Heart right ventricle (tissue), 16 donors: ENCODE measurements at places on chromosomes 2 and 18. TPM values are rescaled to one million over a fixed set of nuclear protein-coding genes. Genes with fewer than 3 reads are reported as not detected.
A peak's percentile ranks its signal among the peaks of the same experiment; 100 is the strongest.

DNA sequence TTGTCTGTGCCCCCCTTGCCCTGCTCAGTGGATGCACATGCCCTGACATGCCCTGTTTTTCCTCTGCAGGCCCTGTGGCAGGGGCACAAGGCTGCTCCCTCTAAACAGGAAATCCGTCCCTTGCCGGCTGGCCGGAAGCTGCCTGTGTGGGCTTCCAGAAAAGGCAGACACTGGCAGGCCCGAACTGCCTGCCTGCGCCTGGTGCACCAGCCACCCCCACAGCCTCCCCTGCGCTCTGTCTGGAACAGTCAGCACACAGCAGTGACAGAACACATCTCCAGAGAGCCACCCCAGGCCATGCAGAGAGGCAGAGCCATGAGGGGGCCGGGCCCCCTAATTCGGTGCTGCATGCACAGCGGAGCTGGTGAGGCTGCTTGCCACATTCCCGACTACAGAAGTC, 33.5 kb downstream of the LOXHD1 start:
- no peak for DNase-seq

DNA sequence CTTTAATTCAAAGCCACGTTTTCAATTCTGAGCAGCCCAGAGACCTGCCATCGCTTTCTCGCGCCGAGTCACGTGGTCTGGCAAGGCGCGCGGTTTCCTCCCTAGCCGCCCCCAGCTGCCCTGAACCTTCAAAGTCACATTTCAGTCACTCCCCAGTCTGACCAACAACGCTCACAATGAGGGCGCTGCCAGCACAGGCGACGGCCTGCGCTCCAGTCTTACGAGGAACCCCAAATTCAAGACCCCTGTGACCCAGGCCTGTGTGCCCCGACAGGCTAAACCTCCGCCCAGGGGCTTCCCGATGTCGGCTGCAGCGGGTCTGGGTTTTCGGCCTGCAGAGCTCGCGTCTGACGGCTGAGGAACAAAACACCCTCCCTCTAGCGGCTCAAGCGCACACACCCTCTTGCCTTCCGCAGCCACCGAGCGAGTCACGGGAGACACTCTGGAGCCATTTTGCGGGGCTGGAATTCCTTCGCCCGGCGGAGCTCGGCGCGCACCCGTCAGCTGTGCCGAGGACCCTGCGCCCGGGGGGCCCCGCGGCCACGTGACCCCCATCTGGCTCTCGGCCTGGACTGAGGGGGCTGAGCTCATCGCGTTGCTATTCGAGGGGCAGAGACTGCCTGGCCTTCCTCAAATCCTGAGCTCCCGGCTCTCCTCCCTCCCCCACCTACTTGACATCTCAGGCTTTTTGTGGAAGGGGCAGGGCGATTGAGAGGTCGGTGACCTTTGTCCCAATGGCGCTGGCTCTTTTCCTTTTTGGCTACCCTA, 69.9 kb upstream of the ITGB6 start:
- peak; percentile 88 for DNase-seq

DNA sequence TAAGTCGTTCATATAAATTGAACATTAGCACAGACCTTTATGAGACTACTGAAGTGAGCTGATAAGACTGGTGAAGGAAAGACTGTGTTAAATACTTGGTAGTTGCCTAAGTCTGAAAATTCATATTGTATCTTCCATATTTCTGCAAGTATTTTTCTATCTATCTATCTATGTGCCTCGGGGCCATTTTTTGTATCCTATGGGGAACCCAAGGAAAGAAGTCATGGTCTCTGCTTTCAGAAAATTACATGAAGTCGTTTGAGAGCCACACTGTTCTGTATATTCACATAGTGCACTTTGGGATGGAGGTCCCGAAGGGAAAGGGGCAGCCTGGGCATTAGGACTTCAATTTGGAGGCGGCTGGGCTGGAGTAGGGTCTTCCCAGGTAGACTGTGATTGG, 89.6 kb downstream of the EPAS1 start:
- no peak for DNase-seq

GRCh38 chr2:86371527-86371926, 34.1 kb upstream of the REEP1 start:
- no peak for DNase-seq

- no peak for DNase-seq
These were observed 10.7 kb downstream of the BIN1 start for GRCh38 chr2:127096280-127096679.

DNA sequence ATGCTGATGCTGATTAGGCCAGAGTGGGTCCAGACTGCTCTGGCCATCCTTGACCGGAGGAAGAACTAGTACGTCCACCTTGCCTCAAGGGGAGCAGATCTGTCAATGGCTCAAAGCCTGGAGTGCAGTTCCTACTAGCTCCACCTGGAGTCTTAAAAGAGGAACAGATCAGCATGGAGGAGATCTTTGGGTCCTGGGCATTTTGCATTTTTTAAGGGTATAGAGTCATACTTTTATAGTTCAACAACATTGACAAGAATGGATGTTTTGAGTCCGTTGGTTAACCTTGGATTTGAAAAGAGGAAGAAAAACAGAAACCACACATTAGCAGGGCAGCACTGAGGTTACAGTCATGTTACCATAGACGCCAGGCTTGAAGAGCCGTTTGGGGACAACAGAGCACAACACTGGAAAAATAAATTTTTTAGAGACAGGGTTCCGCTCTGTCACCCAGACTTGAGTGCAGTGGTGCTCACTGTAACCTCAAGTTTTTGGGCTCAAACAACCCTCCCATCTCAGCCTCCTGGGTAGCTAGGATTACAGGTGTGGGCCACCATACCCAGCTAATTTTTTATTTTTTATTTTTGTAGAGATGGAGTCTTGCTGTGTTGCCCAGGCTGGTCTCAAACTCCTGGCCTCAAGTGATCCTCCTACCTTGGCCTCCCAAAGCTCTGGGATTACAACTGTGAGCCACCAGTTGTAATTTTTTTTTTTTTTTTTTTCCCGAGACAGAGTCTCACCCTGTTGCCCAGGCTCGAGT, 78.5 kb downstream of the PRKCE start:
- DNase-seq, result no peak

DNA sequence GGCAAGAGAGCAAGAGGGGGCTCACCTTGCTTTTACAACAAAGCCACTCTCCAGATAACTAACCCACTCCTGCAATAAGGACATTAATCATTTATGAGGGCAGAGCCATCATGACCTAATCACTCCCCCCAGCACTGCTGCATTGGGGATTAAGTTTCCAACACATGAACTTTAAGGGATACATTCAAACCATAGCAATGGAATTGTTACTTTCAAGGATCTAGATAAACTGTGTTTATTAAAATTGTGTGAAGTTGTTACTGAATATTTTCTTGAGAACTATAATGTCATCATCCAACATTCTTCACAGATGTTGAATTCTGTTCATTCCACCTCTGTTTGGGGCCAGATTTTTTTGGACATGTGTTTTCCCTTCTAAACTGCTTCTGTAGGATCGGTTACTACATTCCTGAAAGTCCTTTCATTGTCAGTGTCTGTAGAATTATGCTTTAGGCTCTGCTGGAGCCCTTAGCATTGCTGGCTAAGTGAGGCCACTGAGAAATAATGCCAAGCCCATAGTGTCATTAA, 50.4 kb downstream of the SPATS2L start:
- no peak for DNase-seq

- DNase-seq, result peak; percentile 35
These were observed 206.7 kb downstream of the MGAT5 start for GRCh38 chr2:134460583-134460998.

DNA sequence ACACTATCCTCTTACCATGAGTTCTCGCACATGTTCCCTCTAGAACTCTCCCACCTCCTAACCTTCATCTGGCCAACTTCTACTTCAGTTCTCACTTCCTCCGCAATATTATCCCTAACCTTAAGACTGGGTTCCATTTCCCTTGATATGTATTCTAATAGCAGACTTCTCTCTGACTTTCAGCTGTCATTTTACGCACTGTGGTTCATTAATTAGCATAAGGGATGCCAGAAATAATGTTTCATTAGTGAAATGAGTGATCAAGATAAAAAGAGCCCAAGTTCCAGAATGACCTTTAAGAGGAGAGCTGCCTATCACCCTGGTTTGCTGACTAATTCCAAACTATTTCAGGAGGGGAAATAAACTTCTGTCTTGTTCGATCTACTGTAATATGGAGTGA, 108.6 kb upstream of the CCDC150 start:
- DNase-seq, result no peak

GRCh38 chr2:216507220-216508160, 8.8 kb downstream of the RPL37A start:
- no peak for DNase-seq

DNA sequence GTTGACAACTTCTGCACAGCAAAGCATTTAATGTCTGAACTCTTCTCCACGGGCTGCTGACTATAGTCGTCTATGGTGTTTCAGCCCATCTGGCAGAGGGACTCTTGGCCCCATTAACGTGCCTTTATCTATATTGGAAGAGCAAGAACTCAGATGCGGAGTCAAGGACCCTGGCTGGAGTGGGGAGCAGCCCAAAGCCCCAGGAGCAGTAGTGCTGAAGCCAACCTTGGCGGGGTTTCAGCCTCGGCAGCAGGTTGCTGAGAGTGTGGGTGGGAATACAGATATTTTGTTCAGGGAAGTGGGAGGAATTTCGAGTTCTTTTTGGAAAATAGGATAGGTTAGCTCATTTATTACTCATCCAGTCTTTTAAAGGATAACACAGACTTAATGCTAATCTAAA, 34.2 kb downstream of the TMEM17 start:
- peak; percentile 56 for DNase-seq

- DNase-seq, result no peak
These were observed 39.2 kb upstream of the KCNJ13 start for GRCh38 chr2:232815569-232815968.

DNA sequence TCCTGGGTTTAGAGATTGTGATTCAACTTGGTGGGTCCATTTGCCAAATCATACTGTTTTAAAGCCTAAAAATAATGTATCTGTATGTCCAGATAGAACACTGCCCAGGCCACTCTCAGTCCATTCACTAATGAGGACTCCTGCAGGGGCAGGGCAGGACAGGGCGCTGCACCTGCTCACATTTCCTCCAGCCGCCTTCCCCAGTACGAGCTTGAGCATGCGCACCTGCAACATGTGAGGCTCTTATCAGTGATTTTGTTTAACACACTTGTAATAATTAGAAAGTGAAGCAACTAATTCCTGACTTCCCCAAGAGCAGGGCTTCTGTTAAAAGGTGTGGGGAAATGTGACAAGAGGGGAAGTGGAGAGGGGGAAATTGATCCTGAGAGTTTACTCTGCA, 89.7 kb downstream of the AFF3 start:
- no peak for DNase-seq

DNA sequence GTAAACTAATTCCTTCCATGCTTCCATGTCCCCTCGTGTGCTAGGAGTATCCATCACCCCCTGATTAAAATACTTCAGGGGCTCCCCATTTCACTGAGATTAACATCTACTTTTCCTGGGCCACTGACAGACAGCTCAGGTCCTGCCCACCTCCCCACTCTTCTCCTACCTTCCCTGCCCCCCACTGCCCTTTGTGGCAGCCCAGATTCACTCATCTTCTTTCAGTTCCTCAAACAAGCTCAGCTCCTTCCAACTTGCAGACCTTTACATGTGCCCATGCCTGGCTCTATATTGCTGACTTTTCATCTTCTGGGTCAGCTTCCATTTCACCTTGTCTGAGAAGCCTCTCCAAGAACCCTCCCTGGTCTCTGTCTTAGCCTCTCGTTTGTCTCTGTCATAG, 12.0 kb downstream of the RUFY4 start:
- DNase-seq, result no peak

DNA sequence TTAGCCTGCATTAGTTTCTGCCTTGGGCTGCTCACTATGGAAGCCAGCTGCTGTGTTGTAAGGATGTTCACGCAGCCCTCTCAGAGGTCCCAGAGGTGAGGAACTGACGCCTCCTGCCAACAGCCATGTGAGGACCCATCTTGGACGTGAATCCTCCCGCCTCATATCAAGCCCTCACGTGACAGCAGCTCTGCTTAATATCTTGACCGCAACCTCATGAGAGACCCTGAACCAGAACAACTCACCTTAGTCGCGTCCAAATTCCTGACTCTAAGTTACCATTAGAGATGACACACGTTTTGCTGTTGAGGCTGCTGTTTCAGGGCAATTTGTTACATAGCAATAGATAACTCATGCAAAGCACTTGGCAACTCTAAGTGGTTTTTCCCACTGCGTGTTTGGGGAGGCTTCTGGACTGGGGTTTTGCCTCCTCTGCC, 97.7 kb downstream of the TMEM17 start:
- no peak for DNase-seq

GRCh38 chr18:31380912-31381311, 4.3 kb downstream of the DSG4 start:
- DNase-seq, result no peak

- DNase-seq, result no peak
These were observed 6.9 kb downstream of the STEAP3 start for GRCh38 chr2:119230219-119231185.

- no peak for DNase-seq
These were observed 3.2 kb downstream of the SMAD7 start for GRCh38 chr18:48947560-48947959.

- no peak for DNase-seq
These were observed 819 bp upstream of the SERPINE2 start for GRCh38 chr2:224039770-224040440.

DNA sequence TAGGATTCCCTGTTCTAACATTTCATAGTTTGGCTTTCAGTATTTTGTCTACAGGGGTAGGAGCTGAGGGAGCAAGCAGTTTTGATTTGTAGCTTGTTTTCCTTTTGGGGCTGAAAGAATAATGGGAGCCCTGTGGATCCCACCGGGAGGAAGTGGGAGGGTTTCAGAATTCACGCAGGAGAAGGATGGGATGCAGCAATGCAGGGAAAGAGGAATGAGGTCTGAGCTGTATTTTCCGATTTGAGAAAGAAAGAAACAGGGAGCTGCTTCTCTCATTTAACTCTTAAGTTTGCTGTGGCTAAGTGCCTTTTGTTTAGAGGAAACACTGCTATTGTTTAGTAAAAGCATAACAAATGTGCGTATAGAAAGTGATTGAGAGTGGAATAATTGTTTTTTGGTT, 141.0 kb downstream of the ADCYAP1 start:
- DNase-seq, result no peak

DNA sequence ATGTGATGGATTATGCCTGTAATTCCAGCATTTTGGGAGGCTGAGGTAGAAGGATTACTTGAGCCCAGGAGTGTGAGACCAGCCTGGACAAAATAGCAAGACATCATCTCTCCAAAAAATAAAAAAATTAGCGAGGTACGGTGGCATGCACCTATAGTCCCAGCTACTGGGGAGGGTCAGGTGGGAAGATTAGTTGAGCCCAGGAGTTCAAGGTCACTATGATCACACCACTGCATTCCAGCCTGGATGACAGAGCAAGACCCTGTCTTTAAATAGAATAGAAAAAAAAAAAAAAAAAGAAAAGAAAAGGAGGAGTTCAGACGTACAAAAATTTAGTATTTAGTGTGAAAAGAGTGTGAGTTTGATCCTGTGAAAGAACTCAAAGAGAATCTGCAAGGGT, 154.9 kb downstream of the NR4A2 start:
- DNase-seq, result no peak

Gene CFLAR
- polyA plus RNA-seq, result 164 TPM

Gene OSBPL6
- polyA plus RNA-seq, result 1.1 TPM

Gene FAM98A
- 33.5 TPM for polyA plus RNA-seq

Gene CCDC121
- polyA plus RNA-seq, result 2.1 TPM

Gene UGT1A3
- polyA plus RNA-seq, result not detected

Gene LYPD6B
- polyA plus RNA-seq, result not detected

Gene TMEFF2
- not detected for polyA plus RNA-seq

Gene SGO2
- 0.59 TPM for polyA plus RNA-seq

Gene SLC4A5
- polyA plus RNA-seq, result 0.43 TPM

Gene CCDC68
- 12.7 TPM for polyA plus RNA-seq

Gene TMEM247
- not detected for polyA plus RNA-seq

Gene PCARE
- 0.29 TPM for polyA plus RNA-seq
